Airway epithelial cell (primary cell): ENCODE measurements at places on chromosomes 6 and 20. TPM values are rescaled to one million over a fixed set of nuclear protein-coding genes. Genes with fewer than 3 reads are reported as not detected.

RFX6 gene
- not detected in 2 replicates for total RNA-seq

LIME1 gene
- total RNA-seq, result 6.3 and 10.9 TPM in 2 replicates

ZNF318 gene
- 4.4 and 6.1 TPM in 2 replicates for total RNA-seq

OTOR gene
- not detected in 2 replicates for total RNA-seq

LBP gene
- total RNA-seq, result not detected in 2 replicates

NKX2-2 gene
- total RNA-seq, result not detected in 2 replicates

DNMT3B gene
- total RNA-seq, result 0.88 and 2.5 TPM in 2 replicates

MAP3K4 gene
- total RNA-seq, result 13.8 and 17.3 TPM in 2 replicates

TINAG gene
- not detected in 2 replicates for total RNA-seq

PTCRA gene
- not detected in 2 replicates for total RNA-seq

OR2H1 gene
- not detected in 2 replicates for total RNA-seq

SLA2 gene
- total RNA-seq, result not detected in 2 replicates

FLRT3 gene
- total RNA-seq, result 19.7 and 19.9 TPM in 2 replicates

WFDC5 gene
- 0.56 and 1.2 TPM in 2 replicates for total RNA-seq

MUCL3 gene
- not detected in 2 replicates for total RNA-seq

MCM8 gene
- 7.2 and 8.0 TPM in 2 replicates for total RNA-seq
